ENCODE measurements at places on chromosomes 7 and 10.

- DNase-seq, result no peak
These were observed 1233.2 kb upstream of the AUTS2 start for GRCh38 chr7:68364886-68365625.

DNA sequence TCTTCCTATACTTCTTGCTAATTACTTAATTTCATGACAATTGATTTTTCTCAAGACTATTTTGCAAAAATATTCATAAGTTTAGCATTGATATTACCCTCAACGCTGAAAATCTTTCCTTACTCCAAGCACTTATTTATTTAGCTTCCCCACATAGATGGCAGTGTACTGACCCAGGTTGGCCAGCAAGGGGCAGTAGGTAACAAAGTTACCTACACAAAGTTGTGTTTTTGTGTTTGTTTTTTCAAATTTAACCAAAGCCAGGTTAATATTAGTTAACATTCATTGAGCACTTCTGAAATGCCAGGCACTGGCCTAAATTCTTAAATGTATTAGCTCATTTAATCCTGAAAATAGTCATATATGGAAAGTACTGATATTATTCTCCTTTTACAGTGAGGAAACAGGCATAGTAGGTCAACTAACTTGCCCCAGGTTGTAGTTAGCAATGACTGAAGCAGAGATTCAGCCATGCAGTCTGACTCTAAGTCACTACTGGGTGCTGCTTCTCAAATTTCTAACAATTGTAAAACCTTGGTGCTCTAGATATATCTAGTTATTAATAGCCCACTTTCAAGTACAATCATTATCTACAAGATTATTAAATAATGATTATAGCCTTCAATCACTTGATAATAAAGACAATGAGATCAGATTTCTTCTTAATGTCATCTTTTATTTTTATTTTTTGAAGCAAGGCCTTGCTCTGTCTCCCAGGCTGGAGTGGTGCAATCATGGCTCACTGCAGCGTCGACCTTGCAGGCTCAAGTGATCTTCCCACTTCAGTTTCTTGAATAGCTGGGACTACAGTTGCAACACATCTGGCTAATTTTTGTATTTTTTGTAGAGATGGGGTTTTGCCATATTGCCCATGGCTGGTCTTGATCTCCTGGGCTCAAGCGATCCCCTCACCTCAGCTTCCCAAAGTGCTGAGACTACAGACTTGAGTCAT is 5.8 kb upstream of the GGCT start:
- DNase-seq, result no peak

GRCh38 chr10:112461029-112461887 is 14.2 kb downstream of the VTI1A start:
- DNase-seq, result no peak

GRCh38 chr7:55093674-55094073 is 74.9 kb downstream of the EGFR start:
- no peak for DNase-seq

GRCh38 chr10:100114976-100115770 is 33.5 kb upstream of the CPN1 start:
- no peak for DNase-seq

- DNase-seq, result no peak
These were observed 54.0 kb upstream of the ADGRA1 start for GRCh38 chr10:133033742-133034048.

DNA sequence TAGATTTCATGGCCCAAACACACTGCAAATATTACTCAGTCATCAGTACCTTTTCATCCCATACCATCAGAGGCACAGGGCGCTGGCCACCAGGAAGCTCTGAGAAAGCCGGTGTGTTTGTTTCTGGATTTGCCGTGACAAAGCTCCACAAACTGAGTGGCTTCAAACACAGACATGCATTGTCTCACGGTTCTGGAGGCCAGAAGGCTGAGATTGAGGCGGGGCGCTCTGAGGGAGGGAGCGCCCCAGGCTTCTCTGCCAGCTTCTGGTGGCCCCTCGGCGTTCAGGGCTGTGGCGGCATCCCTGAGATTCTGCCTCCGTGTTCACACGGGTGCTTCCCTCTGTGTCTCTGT is 3.7 kb upstream of the TTYH3 start:
- DNase-seq, result no peak
